ENCODE measurements at places on chromosomes 6 and 20.

DNA sequence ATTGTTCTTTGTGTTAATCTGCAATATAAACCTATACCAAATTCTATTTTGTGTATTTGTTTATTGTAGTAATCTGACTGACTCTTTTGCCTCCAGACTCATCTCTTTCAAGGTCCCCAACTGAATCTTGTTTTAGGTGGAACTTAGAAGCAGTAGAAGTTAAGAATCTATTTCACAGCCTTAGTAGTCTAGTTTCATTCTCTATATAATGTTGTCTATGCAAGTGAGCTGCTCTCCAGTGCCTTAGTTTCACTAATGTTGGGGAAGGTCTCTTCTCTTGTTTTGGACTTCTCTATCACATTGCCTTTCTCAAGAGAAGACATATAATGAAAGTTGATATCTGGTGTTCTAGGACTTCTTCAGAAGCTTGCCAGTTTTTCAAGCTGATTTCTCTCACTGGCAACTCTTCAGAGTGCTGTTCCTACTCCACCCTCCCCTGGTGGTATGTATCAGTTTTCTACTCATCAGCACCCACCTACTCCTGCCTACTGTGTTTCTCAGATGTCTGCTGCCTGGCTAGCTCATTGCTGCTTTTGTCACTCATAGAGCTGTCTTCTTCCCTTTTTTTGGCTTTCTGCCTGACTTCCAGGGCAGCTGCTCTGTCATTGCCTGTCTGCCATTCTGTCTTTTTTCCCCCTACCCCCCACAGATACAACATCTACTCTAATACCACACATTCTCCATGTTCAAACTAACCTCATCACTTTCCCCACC lies 82.1 kb downstream of the PTPRA start:
- DNase-seq = no peak

DNA sequence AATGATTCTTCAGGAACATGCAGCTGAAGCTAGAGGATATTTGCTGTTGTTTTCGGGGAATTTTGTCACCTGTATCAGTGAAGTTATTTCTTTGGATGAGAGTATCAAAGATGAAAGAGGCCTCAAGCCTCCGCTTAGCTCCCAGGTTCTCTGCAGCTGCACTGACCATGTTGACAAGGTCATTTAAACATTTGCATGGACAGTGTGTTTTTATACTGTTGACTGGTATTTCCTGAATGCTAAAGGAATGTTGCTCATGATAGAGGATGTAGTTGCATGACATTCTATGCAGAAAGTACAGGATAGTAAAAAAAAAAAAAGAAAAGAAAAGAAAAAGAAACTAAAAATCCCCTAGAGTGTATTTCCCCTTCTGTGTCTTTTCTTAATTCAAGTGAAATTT lies 165.6 kb upstream of the LAMP5 start:
- no peak for DNase-seq

GRCh38 chr6:109671733-109672132 lies 19.3 kb downstream of the AK9 start:
- no peak for DNase-seq

GRCh38 chr6:45722876-45723275 lies 292.8 kb downstream of the CLIC5 start:
- DNase-seq = no peak

DNA sequence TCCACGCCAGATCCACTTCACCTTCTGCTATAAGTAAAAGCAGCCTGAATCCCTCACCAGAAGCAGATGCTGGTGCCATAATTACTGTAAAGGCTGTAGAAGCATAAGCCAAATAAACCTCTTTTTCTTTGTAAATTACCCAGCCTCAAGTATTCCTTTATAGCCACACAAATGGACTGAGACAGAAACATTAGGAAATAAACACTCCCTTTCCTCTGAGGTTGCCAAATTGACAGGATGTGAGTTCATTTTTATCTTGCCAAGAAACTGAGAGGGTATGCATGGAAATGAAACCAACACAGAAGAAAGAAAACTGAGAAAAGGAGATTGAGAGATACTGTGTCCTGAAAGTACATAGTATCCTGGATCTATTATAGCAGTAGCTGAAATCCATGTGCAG lies 481.2 kb downstream of the HAO1 start:
- DNase-seq = no peak

GRCh38 chr6:25173951-25174474 lies 105.2 kb upstream of the CARMIL1 start:
- DNase-seq = no peak

DNA sequence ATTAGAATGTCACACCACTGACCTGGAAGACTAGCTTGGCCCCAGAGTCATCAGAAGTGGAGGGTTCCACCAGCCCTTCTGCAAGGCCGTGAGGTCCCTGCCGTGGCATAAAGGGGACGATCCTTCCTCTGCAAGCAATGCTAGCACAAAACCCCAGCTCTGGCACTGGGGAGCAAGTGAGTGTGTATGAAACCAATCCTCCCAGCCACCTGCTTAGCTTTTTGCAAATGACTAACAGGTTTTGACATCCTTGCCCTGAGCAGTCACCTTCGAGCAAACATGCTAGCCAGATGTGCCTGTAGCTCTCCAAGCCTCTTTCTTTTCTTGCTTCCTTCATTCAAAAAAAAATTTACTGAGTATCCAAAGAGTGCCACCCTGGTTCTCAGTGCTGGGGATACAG lies 8.6 kb downstream of the SULF2 start:
- DNase-seq = no peak

DNA sequence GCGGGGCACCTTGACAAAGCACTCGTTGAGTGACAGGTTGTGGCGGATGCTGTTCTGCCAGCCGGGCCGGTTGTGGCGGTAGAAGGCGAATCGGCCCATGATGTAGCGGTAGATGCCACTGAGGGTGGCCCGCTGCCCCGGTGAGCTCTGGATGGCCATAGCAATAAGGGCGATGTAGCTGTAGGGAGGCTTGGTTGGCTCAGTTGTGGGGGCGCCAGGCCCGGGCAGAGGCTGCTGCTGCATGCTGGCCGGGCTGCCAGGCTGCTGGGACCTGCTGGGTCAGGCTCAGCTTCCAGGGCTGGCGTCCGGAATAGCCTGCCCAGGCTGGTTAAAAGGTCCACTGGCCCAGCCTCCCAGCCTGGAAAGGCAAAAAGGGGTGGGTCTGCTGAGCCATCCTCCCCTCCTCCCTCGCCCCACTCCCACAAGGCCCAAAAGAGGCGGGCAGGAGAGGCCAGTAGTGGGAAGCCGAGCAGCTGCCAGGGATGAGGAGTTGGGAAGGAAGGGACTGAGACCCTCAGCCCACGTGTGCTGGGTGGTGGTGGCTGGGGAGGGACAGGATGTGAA lies at the start of gene FOXS1:
Gene FOXS1 (minus strand): TSS at position 305 of the 564 bp plus-strand sequence. CDS start 62 bp downstream, at position 243.
- peak; percentile 79 for DNase-seq

GRCh38 chr20:57696401-57696961 lies 13.3 kb downstream of the PMEPA1 start:
- DNase-seq = no peak

GRCh38 chr6:163260111-163260895 lies 154.2 kb upstream of the QKI start:
- DNase-seq = no peak

DNA sequence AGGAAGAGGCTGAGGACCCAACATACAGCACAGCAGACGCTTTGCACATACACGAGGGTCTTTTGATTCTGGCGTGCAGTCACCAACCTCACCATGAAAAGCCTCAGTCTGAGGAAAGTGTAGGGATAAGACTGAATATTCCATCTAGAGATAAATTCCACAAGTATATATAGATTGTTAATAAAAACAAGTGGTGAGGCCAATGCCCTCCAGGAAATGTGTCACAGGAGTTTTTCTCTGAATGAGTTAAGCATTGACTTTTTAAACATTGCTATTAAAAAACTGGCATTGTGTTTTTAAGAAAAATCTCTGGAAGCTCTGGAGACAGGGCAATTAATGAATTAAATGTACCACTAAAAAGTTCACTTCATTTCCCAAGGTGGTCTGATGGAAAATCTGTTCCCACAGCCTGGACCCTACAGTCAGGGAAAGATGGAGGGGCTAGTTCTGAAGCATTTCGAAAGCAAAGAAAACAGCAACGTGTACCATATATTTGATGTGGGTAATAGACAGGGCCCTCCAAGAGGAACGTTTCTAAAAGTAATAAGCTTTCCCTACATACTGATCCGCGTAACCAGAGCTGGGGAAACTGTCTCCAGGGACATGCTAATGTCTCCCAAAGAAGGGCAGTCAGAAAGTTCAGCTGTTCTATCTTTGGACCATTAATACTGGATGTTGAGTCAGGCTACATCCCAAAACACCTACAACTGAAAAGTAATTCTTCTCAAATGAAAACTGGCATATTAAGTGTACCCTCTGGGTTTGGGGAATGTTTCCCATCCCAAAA lies 301.1 kb downstream of the FOXC1 start:
- no peak for DNase-seq

DNA sequence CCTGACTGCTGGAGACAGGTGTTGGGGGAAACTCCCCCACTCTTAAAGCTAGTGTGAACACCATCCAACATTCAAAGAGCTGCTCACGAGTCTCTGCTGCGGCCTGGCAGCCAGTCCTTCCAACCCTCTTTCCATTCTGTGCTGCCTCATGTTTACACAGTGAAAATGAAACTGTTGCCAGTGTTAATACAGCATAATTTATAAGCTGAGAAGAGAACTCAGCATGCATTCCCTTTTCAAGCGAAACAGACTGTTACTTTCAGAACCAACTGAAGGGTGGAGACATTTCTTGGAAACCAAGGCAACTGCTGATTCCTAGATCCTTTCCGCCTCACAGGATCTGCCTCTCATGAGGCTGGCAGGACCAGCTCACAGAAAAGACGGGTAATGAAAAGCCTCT lies 533.8 kb upstream of the ID4 start:
- no peak for DNase-seq

- DNase-seq = no peak
These were observed 708.6 kb upstream of the MARCKS start for GRCh38 chr6:113148566-113148965.

GRCh38 chr20:38751360-38751976 lies 3.2 kb downstream of the ACTR5 start:
- no peak for DNase-seq

- DNase-seq = no peak
These were observed 520.8 kb downstream of the EPM2A start for GRCh38 chr6:145214570-145214969.

DNA sequence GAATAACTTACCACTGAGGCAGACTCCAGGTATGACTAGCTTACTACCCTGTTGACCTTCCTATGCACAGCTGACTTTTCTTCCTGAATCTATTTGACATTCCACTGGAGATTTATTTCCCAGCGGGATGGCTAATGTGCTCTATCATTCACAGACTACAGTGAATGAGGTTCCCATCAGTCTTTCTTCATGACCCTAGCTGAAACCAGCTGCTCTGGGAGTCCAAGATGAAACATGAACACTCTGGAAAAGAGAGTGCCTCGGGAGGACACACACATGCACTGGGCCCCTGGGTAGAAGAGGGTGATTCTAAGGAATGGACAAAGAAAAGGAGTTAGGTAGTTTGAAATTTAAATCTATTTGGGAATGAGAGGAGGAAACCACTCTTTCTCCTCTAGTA lies 82.6 kb upstream of the DST start:
- DNase-seq = no peak

- DNase-seq = no peak
These were observed 281.7 kb upstream of the GJE1 start for GRCh38 chr6:141851063-141851462.

DNA sequence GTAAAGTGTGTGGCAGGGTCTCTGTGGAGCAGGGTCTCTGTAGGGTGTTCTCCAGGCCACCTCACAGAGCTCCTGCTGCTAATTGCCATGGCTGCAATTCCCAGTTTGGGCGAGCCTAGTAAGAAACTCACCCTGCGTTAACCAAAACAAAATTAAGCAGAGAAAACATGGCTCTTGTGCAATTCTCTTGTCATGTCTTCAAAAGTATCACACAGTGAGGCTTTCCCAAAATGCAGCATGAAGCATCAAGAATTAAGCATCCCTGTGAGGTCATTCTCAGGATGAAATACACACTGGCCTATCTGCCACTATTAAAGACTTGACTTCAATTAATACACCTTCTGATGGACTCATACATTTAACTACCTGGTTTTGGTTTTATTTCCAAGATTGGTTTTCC lies 72.8 kb downstream of the KIF13A start:
- DNase-seq = no peak

DNA sequence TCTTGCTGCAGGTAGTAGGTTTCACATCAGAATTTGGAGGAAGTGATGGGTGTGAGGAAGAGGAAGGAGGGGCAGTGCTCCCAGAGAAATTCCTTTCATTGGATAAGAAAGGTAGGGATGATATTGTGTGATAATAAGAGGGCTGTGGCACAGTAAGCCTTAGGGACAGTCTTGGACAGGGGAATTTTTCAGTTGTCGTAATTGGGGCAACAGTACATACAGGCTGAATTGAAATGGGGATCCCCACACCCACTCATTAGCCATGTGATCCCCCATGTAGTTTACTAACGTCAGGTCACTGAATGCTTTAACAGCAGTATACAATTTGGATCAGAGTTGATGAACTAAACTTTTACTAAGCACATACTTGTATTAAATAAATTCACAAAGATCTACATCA lies 79.4 kb downstream of the FOXO3 start:
- DNase-seq = no peak

GRCh38 chr6:35931120-35931561 lies 10.2 kb upstream of the SRPK1 start:
- no peak for DNase-seq

GRCh38 chr6:13412639-13413465 lies 74.5 kb downstream of the GFOD1 start:
- no peak for DNase-seq

DNA sequence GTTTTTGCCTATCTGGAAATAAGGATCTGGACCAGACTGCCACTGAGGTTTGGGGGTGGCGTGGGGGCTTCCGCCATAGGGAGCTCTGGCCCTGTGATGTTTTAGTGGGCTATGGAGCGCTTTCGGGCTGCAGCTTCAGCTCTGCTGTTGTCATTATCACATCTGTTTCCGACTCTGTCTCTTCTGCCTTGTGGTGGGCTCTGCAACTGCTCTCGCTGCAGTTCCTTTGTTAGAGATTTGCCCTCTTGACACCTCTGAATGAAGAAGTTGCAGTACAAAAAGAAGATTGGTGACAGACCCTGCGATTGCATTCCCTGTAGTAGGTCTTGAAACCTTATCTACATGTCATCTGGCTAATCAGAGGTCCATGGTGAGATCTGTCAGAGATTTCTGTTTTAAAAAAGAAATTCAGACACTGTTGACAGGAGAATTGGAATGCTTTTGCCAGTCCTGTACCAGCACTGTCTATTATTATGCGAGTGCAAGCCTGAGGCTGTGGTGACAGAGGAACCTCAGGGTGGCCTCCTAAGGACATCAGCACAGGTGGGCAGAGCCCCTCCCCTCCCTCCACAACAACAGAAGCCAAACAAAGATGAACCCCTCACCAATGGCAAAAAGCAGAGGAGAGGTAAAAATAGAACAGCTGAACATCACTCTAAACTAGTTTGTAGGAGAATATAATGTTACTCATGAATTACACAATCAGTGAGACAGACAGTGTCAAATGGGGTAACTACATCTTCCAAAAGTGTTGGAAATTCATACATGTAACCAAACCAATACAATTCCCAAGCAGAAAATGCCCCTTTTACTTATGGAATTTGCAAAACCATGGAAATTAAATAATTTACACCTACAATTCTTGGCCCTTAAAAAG lies 63.5 kb upstream of the DEFB112 start:
- DNase-seq = no peak

- no peak for DNase-seq
These were observed 55.7 kb downstream of the MAFB start for GRCh38 chr20:40633123-40633850.
